ENCODE measurements at places on chromosomes 6 and 20.
A peak's percentile ranks its signal among the peaks of the same experiment; 100 is the strongest.

- DNase-seq = no peak
Observed at GRCh38 chr6:1865585-1865984, 255.9 kb downstream of the FOXC1 start.

GRCh38 chr6:11944111-11944510 is 68.0 kb upstream of the HIVEP1 start:
- DNase-seq = no peak

DNA sequence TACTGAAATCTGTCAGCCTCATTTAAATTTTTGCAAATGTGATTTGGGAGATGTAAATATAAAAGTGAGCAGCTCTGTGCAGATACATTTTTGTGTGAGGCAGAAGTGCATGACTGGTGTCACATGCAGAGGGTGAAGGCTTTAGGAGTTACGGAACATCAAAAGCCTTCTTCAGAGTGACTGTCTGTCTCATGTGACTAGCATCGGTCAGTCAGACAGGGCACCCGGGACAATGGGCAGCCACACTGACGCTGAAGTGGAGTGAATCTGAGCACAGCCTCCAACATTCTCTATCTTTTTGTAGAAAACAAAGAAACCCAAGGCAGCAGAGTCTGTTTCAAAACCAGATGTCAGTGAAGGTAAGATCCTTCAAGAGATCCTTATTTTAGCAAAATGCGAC is 7.9 kb upstream of the FAM209A start:
- no peak for DNase-seq

DNA sequence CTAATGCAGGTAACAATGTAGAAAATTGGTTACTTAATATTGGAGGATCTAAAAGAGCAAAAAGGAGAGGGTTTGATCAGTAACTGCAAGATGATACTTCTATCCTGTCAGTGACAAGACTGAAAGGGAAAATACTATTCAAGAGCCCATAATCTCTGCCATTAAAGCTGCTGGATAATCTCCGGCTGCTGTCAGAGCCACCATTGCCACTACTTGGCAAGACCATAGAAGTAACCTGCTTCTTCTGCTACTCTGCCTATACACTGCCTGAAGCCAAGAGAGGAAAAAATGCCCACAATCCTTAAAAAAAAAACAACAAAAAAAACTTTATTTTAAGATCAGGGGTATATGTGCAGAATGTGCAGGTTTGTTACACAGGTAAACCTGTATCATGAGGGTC is 386.5 kb upstream of the ID4 start:
- DNase-seq = no peak

DNA sequence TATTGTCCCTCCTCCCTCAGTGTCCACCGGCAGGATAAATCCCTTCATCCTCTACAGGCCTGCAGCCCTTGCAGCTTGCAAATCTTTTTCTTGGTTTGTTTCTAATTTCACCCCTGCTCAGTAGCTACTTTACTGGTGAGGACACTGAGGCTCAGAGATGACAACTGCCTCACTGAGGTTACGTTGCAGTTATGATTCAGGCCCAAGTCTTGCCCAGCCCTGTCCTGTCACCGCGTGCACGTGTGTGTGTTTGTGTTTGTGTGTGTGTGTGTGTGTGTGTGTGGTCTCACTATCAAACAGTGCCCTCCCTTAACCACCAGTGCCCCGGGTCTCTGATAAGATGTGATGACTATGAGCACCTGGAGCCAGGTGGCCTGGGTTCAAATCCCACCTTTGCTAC is 21.1 kb downstream of the FAM110A start:
- DNase-seq = no peak

DNA sequence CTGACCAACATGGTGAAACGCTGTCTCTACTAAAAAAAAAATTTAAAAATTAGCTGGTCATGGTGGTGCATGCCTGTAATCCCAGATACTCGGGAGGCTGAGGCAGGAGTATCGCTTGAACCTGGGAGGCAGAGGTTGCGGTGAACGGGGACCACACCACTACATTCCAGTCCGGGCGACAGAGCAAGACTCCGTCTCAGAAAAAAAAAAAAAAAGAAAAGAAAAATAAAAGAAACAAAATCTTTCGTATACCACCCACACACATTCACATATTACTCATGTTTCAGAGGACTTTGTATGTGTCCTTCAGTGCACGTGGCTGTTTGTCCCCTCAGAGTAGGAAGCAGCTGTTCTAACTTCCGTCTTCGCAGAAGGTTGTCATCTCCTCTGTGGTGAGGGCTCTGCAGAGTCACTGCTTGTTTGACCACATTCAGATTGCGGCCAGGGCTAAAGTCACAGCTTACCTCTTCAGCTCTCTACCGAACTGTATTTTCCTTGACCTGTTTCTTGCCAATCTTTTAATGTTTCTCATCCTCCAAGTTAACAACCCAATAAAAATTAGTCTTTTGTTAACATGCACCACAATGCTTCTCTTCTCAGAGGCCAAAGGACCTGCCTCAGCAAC is 36.6 kb upstream of the HIVEP1 start:
- DNase-seq = no peak

DNA sequence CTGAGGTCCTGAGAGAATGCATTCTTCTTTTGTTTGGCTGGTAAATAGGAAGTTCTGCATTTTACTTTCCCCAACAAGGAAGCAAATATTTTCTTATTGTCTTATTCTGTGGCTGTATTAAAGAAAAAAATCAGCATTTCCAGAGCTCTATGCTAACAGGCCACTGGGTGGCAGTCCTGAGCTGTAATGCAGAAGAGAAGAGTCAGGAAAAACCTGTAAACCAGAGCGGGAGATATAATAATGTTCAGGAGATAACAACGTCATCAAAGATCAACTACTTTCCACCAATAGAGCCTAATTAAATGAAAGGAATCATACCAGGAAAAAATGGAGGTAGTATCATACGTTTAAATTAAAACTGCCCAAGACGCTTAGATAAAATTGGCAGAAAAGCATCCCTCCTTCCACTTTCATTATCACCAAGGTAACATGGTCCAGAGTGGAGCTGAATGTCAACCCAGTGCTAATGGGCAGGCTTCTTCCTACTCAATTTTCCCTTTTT is 55.6 kb upstream of the CARMIL1 start:
- DNase-seq = peak; percentile 83

DNA sequence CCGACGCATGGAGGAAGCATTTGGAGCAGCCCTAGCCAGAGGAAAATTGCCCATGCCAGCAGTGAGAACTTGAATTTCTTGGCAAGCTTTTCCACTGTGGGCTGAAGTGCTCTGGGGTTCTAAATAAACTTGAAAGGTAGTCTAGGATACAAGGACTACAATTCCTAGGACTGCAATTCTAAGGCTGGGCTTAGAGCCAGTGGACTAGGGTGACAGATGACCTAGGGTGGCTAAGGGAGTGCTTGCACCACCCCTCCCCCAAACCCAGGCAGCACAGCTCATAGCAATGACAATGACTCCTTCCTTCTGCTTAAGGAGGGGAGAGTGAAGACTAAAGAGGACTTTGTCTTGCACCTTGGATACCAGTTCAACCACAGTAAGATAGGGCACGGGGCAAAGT is 122.3 kb downstream of the THBS2 start:
- DNase-seq = no peak

GRCh38 chr6:148565930-148566663 is 180.7 kb upstream of the UST start:
- peak; percentile 90 for DNase-seq

DNA sequence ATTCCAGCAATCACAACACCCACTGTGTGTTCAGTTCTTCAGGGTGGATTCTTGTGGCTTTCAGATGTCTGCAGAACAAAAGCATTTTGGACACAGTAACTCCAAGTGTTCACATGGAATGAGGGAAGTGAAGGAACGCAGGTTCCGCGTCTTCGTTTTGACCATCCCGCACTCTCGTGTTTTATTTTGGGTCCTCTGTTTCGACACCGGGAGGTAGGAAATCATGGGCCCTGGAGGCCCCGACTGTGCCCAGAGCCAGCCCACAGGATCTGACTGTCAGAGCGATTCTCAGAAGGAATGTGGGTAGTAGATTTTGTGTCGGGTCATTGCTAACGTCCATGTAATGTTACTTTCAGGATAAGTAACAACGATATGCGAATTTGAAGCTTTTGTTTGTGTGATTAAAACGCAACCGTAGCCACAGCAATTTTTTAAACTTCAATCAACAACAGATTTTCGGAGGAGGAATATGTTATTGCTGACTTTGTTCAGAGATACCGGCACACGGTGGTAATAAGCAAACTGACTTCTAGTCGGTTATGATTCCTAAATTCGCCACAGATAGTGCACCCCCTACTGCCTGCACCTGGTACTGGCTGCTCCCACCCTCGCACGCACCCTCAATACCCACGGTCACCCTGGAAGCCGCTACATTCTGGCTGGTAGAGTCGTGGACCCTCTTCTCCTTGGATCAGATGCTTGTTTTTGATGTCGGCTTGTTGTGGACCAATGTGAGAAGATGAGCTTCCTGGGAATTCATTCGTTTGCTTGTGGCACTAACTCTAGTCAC is 10.5 kb downstream of the NPEPL1 start:
- no peak for DNase-seq

- DNase-seq = no peak
Observed at GRCh38 chr6:53295176-53295575, 53.6 kb downstream of the ELOVL5 start.

DNA sequence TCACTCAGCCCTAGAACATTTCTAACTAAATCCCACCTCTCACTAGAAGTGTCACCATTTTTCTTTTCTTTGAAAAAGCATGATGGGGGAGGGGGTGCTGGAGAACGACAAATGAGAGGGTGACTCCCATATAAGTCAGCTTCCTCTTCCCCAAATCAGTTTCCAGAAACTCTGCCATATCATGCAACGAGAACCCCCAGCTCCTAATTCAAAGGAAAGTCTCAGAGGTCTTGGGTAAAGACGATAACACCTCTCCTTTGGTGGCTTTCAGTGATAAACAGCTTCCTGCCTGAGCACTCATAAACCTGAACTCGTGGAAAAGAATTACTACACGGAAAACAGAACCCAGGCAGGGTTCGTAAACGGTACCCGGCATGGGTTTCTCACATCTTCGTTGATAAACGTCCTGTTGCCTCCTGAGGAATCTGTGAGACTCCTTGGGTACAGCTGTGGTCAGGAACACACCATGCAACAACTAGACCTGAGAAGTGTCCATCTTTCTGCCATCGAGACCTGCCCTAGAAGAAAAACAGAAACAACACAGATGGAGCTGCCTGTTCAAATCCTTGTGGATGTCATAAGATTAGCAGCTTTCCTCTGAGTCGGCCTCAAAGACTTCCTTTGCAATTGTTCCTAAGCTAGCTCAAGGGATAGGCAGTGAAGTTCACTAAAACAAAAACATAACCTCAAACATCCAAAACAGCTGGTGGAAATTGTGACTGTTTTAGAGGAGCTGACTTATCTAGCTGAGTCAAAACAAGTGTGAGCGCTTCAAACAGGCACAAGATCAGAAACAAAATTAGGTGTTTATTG is 185.8 kb upstream of the PRDM1 start:
- DNase-seq = peak; percentile 73

DNA sequence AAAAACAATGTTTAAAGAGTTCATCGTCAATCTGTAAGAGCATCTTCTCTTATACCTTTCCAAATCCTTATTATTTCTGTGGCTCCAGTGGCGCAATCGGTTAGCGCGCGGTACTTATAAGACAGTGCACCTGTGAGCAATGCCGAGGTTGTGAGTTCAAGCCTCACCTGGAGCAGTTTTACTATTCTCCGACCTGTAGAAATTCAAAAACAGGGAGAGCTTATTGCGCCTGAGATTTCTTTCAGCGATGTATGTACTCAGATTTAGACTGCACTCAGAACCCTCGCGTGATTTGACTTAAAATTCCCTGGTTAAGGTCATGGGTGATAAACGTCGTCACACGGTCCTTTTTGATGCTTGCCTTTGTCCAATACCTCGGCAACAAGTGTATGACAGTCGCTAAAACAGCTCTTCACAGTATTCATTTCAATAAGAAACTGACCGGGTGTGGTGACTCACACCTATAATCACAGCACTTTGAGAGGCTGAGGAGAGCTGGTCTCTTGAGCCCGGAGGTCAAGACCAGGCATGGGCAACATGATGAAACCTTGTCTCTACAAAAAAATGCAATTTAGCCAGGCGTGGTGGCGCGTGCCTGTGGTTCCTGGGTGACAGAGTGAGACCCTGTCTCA is 11.9 kb downstream of the GPX5 start:
- DNase-seq = peak; percentile 17

DNA sequence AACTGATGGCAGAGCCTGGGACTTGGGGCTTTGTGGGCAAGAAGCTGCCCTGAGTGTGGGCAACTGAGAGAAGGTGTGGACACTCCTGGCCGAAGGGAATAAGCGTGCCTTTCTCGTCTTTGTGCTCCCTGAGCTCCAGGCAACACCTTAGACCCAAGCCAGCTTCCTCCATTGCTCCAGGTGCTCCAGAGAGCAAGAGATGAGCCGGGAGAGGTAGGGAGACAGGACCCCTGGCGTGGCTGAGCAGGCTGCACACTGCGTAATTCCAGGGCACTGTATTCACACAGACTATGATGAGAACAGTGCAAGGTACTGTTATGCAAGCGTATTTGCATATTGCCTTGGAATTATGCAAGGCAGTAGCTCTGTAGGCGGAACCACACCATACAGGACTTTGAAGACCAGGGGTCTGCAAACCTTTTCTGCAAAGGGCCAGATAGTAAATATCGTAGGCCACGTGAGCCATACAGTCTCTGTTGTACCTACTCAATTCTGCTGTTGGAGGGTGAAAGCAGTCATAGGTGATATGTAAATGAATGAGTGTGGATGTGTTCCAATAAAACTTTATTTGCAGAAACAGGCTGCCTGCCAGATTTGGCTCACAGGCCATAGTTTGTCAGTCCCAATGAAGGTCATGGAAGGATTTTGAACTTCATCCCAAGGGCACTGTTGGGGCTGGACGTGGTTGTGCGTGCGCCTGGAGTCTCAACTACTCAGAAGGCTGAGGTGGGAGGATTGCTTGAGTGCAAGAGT is 42.1 kb upstream of the FAM83D start:
- no peak for DNase-seq
